ENCODE measurements at places on chromosomes 16 and 17.

GRCh38 chr17:69916761-69917160 lies 158.3 kb upstream of the KCNJ16 start:
- DNase-seq, result no peak

DNA sequence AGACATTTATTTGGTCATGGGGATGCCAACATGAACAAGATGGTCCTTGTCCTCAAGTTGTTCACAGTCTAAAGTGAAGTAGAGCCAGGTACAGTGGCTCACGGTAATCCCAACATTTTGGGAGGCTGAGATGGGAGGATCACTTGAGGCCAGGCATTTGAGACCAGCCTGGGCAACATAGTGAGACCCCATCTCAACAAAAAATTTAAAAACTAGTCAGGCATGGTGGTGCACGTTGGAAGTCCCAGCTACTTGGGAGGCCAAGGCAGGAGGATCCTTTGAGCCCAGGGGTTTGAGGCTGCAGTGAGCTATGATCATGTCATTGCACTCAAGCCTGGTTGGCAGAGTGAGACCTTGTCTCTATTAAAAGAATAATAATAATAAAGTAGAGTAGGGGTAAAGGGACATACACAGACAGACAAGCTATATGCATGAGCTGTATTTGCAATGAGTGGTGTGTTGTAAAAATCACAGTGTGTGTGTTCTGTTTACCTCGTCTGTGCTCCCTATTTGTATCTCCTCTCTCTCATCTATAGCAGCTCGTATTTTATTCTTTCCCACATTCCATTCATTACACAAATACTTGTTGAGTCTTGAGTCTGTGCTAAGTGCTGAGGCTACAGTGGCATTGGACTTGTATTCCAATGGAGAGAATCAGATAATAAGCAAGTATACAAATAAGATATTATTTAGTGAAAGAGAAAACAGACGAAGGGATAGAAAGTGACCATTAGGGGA lies 73.9 kb upstream of the DHX40 start:
- no peak for DNase-seq

GRCh38 chr16:71826533-71827017 lies 17.9 kb upstream of the AP1G1 start:
- DNase-seq, result no peak

GRCh38 chr16:24544640-24545039 lies 5.3 kb downstream of the RBBP6 start:
- DNase-seq, result no peak

All from stimulated activated CD4-positive, alpha-beta T cell treated with anti-CD3 and anti-CD28 coated beads, Interleukin-1b, Interleukin-23, amount 100 ng/mL, for 1 hour (primary cell).